Activated T-helper 1 cell treated with anti-CD3 and anti-CD28 coated beads, Interleukin-12 subunit alpha, Interleukin-12 subunit beta, Interleukin-2, Interleukin-4 antibody, amounts not matched to agents 30 ng/mL and 10 ng/mL and 1 ng/mL, durations not matched to agents 14 hours and 24 hours and 36 hours (primary cell): ENCODE measurements at places on chromosomes 2 and 18.

GRCh38 chr2:18479947-18480369, 80.5 kb downstream of the RDH14 start:
- DNase-seq: no peak

- no peak for DNase-seq
Measured at GRCh38 chr2:187299122-187299906, 148.7 kb downstream of the CALCRL start.

DNA sequence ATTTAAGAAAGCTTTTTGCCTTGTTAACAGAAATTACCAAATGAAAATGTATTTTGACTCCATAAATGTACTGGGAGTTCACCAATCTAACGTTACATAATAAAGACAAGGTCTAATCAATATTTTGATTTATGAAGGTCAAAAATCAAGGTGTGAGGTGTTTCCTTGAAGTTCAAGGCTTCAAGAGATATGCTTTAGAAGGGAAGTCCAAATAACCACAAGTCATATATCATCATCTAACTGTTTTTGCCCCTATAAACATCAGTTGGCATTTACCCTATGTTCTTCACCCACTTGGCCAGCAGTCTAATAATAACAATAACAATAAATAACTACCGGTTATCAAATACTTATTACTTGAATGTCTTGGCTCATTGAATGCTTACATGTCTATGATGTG, 196.1 kb upstream of the ID2 start:
- no peak for DNase-seq

DNA sequence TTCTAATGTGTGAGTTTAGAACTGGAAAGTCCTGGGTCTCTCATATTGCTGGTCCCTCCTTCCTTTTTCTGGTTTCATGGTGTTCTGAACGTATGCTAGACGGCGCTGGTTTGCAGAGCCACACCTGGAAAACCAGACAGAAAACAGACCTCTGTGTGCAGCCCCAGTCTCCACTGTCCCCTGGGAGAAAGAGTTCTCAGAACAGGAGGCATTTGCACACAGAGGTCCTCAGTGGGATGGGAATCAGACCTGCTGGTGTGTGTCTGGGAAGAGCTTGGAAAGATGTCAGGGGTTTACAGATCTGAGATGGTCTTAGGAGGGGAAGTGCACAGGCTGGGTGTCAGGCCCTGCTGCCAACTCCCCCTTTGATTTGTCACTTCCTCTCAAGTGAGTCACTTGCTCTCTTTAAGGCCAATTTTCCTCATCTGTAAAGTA, 14.9 kb upstream of the MBP start:
- no peak for DNase-seq

DNA sequence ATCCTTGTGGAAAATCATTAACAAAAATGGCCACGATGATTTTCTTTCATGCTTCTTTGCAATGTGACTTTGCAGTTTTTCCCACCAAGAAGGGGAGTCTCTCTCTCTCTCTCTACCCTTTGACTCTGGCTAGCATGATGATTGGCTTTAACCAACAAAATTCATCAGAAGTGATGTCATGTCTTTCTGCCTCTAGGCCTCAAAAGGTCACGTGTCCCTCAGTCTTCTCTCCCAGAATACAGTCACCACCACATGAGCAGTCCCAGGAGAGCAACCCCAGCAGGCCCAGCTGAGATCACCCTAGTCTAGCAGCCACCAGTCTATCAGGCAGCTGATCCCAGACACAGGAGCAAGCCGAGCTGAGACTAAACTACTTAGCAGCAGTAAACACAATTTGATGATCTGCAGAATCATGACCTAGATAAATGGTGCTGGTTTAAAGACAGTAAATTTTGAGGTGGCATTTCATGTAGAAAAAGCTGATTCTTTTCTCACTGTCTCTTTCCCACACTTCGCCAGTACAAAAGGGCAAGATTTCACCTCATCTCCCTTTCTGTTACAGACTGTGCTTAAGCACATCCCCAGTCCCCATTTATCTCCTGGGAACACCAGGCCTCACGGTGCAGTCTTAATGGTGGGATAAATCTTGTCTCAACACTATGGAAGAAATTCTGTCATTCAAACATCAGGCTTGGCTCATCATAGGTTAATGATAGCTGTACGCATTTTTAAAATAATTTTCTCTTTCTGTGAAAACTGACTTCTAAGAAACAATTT, 132.7 kb downstream of the SCG2 start:
- DNase-seq: no peak

GRCh38 chr2:132448771-132449170, 32.2 kb downstream of the GPR39 start:
- DNase-seq: no peak

DNA sequence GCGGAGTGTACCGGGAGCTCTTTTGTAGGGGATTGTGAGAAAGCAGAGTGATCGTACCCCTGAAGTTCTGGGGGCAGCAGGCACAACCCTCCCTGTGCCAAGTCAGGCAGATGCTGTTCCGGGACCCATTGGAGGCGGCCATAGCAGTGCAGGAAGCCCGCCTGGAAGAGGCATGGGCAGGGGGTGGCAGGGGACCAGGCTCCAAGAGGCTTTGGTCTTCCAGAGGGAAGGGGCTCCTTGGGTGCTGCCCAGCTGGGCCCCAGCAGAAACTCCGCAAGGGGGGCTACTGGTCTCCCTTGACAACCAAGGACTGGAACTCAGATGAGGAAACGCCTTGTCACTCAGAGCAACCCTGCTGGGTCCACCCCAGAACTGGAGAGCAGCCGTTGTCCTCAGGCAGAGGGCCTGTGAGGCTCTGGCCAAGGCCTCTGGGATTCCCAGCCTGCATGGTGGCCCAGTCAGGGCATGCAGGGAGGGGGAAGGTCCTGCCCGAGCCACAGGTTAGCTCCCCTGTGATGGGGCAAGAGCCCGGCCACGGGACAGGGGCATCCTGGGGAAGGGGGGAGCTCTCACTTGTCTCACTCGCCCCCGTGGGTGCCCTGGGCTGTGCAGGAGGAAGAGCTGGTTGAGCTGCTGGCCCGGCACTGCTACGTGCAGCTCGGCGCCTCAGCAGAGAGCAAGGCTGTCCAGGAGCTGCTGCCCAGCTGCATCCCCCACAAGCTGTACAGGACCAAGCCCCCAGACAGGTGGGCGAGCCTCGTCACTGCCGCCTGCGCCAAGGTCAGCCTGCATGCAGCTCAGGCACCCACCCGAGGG, 21.0 kb upstream of the GPR17 start:
- DNase-seq: no peak

DNA sequence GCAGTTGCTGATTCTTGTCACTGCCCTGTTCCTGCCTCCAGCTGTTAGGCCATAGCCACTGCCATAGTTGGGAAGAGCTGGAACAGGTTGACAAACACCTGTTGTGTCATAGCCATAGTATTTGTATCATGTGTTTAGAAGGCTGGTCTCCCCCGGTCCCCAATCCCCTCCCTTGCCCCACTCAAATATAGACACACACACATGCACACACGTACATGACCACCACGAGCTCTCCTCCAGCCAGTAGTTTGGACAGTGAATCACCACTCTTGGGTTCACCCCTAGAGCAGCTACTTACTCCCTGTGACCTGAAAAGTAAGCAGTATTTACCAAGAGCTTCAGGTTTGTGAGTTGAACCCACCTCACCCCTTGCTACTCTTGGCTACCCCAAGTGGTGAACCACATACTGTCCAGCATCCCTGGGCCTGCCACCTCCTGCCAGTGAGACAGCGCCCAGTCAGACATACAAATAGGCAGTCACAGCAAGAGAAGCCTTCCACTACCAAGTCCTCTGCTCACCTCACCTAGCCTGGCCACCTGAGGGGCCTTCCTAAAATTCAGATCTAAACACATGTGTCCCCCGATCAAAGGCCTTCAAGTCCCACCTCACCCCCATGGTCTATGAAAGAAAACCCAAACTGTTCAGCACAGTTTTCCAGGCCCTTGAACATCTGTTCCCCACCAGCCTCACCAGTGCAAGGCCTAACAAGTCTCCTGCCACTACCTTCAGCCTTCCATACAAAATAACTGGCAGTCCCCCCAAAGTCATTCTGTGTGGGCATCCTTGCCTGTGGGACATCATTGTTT, 7.1 kb downstream of the PCBP1 start:
- no peak for DNase-seq

DNA sequence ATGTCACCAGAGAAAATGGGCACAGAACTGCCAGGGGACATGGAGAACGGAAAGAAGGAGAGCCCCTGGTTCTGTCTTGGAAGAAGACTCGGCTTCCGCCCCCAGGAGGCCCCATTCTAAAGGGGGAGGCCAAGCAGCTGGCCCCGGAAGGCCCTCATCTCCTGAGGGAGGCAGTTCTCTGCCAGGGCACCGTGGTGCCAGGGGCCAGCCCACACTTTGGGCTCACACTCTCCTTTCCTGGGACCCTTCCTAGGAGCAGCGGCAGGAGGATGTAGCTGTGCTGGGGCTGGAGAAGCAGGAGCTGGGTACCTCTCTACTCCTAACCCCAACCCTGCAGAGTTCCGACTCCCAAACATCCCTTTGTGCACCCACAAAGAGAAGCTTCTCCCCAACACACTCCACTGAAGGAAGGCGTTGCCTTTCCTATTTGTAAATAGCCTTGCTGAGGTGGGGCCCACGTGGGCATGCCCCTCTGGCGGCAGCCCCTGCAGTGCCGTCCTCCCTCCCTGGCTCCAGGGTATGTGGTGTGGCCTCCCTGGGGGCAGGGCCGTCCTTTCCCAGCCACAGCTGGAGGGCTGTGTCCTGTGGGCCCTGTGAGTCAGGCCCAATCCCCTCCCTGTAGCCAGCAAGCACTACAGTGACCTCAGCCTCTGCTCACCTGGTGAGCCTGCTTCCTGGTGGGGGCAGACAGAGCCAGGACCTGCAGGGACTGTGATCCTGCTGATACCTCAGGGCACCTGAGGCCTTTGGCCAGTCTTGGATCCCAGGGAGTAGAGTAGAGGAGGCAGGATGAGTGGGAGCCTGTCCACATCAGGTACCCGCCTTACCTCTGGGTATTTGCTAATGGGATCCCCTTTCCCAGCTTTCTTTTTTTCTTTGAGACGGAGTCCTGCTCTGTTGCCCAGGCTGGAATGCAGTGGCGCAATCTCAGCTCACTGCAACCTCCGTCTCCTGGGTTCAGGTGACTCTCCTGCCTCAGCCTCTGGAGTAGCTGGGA, 26.6 kb downstream of the ZFP36L2 start:
- DNase-seq: no peak

DNA sequence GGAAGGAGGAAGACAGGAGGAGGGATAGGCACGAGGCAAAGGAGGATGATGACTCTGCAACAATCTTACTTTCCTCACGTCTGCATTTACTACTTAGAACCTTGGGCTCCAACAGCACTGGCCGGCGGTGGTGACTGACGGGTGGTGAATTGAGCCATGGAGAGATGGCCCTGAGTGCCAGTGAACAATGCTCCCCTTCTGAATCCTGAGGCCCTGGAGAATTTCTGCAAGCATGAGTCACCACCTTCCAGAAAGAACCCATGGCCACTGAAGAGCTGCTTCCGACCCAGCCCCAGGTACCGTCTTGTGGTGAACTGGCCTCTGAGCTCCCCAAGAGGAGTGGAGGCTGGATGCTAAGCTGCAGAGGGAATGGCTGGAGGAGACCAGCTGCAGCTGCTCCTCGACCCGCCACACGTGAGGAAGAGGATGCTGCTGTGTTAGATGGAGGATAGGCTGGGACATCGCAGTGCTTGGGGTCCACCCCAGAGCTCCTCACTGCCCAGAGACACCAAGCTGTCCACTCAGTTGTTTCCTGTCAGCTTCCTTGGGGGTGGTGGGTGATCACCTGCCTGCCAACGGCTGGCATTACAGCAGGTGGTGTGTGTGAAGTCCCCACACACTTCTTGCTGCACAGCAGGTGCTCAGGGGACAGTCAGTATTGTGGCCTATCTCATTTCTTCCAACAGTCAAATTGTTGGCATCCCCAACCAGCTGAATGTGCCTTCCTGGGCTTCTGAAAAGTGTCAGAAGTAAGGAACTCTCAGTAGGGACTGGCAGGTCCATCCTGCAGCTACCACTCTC, 186.5 kb upstream of the ID2 start:
- no peak for DNase-seq

DNA sequence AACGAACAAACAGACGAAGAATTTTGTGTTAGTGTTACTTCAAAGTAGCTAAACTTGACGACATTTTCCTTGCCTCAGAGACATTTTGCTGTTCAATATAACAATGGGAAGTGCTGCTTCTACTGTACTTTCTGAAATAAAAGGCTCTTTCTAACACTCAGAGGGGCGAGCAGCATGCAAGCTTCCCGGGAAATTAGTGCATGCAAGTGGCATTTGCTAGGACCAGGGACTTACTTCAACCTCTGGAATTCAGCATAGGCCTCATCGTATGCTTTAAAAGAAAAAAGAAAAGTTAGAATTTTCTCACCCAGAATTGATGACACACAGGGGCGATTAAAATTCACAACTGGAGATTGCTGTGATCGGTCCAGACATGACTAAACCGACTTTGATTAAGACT, 62.5 kb upstream of the LPIN2 start:
- DNase-seq: no peak

- DNase-seq: no peak
Measured at GRCh38 chr18:35934891-35935290, 37.6 kb upstream of the RMP24 start.

DNA sequence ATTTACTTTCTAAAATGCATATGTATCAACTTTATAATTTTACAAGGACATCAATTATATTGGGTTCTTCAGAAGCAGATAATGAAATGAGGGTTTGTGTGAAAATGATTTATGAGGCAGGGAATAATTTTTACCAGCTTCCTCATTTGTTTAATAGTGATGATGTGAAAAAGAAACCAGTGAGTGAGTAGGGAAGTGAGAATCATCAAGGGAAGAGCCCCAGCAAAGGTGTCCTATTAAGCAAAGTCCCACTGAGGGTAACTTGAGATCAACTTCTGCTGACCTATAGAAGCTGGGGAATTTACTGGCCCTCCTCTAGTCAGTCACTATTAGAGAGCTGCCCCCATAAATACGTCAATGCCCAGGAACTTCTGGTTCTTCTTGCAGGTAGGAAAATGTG, 266.8 kb upstream of the LYPD1 start:
- DNase-seq: no peak

DNA sequence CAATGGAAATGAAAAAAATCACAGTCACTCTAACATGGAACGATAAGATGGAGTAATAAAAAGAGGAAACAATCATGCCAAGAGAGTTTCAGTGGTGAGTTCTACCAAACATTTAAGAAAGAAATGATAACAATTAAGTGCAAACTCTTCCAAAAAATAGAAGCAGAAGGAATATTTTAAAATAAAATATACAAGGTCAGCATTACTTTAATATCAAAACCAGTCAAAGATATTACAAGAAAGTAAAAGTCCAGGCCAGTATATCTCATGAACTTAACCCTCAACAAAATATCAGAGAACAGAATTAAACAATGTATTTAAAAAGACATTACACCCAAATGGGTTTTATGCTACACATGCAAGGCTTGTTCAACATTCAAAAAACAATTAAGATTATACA, 829.4 kb downstream of the TRIB2 start:
- no peak for DNase-seq
